SJSA1 (cell line): ENCODE measurements at places on chromosomes 3 and 15. TPM values are rescaled to one million over a fixed set of nuclear protein-coding genes. Genes with fewer than 3 reads are reported as not detected.

The CCR1 gene
- total RNA-seq, result 0.87 and 1.3 TPM in 2 replicates

The RAD51 gene
- total RNA-seq, result 32.3 and 33.3 TPM in 2 replicates

The PLS1 gene
- 5.2 and 5.4 TPM in 2 replicates for total RNA-seq

The KNL1 gene
- total RNA-seq, result 83.2 and 88.4 TPM in 2 replicates

The INAFM2 gene
- total RNA-seq, result 89.8 and 101 TPM in 2 replicates

The TLR9 gene
- total RNA-seq, result not detected in 2 replicates

The GOLGA8T gene
- total RNA-seq, result 0.32 TPM in 1 of 2 replicates, not detected in the other

The HHLA2 gene
- not detected in 2 replicates for total RNA-seq

The LRRIQ4 gene
- total RNA-seq, result not detected in 2 replicates

The PPARG gene
- 0.39 and 1.3 TPM in 2 replicates for total RNA-seq
